ENCODE measurements at places on chromosomes 6 and 20. TPM values are rescaled to one million over a fixed set of nuclear protein-coding genes. Genes with fewer than 3 reads are reported as not detected.

MATN4 gene
- 0.69 TPM for total RNA-seq

CENPB gene
- 89.4 TPM for total RNA-seq

TMEM244 gene
- total RNA-seq = not detected

FAM229B gene
- total RNA-seq = 23.0 TPM

SLC52A3 gene
- total RNA-seq = 0.78 TPM

SLC22A3 gene
- total RNA-seq = 61.0 TPM

MAVS gene
- total RNA-seq = 36.1 TPM

CAP2 gene
- 21.2 TPM for total RNA-seq

COX4I2 gene
- total RNA-seq = 9.5 TPM

DNA sequence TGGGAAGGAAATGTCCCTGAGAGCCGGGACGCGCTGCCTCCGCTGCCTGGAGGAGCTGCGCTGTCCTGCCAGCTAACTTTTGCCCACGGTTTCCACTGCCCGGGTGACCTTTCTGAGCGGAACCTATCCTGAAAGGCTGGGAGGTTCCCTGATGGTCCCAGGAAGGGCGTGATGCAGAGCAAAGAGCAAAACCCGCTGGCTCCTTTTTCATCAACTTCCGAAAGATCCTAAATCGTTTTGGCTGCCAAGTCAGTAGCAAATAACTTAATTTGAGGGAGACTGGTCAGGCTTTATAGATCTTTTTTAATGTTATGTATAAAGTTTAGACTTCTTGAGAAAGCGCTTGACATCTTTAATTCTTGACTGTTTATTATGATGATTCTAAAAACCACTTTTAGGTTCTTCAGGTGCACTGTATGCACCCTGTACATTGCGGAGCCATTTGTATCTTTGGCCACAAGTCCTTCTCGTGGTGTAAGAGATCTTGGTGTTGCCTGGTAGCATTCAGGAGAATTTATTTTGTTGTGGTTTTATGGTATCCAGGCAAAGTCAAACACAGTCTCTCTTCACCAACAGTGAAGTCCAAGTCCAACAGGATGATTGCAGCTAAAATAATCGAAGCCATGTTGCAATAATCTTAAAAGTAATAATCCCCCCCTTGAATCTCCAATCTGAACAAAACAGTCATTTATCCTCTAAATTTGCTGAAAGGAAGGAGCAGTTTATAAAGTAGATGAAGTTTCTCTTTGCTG, at the start of gene SYNE1:
Gene SYNE1 (minus strand): TSS at position 67 of the 752 bp plus-strand sequence. CDS start 9,031 bp downstream, outside the sequence.
- DNase-seq = no peak

GRCh38 chr6:146546443-146547043, 2.9 kb downstream of the RAB32 start:
- DNase-seq = no peak

DNA sequence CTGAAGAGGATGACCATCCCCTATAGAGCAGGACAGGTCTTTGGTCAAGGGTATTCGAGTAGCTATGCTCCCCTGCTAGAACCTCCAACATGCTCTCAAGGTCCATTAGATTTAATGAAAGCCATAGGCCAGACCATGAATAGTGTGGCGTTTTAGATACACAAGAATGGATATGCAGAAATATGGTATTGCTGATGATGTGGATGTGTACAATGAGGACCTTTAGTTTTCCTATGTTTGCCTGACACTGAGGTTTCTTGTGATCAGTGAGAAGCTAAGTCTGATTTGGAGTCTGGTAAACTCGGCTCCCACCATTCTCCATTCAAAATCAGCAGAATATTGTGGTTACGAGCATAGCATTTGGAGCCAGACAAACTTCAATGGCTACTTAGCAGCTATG, 125.6 kb downstream of the TSHZ2 start:
- no peak for DNase-seq

GRCh38 chr6:71531006-71531405, 242.4 kb downstream of the OGFRL1 start:
- DNase-seq = no peak

DNA sequence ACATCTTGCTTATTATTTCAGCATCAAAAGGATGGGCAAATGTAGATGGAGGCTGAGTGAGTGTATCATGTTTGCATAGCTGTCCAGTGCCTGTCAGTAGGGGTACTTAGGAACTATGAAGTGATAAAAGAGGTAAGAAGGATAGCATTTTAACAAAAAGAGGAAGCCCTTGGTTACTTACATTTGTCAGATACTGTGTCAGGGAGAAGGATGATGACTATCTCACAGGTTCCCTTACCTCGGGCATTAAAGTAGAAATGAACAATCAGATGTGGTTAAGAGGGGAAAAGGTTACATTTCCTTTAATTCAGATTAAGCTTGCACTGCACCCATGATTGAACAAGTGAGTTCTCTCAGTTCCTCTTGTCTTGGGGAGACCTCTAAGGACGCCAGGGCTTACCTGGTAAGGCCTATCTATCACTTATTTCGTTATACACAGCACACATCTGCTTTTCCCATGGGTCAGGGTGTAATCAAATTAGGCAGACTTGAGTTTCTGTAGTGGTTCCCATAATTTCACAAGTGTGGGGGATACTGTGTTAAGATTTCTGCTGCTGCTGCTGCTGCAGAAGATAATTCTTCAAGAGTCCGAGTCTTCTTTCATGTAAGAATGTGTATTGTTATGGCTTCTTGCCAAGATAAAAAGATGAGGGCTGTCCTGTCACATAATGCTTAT, 4.5 kb downstream of the FOXO3 start:
- DNase-seq = no peak

DNA sequence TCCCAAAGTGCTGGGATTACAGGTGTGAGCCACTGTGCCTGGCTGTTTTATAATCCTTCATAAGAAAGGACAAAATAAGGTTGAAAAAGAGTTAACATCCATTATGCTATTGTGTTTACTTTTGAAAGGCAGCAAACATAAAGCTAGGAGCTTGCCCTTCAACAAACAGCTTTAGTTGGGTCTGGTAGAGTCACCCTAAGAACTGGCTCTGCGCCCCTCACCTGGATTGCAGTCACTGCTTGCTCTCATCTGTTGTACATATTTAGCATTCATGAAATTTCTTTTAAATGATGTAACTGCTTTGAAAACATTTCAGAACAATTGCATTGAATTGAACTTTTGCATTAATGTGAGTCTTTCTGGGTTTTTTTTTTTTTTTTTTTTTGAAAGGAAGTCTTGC, 38.9 kb downstream of the JARID2 start:
- no peak for DNase-seq

GRCh38 chr6:31574106-31575061, 981 bp upstream of the TNF start:
- DNase-seq = no peak

DNA sequence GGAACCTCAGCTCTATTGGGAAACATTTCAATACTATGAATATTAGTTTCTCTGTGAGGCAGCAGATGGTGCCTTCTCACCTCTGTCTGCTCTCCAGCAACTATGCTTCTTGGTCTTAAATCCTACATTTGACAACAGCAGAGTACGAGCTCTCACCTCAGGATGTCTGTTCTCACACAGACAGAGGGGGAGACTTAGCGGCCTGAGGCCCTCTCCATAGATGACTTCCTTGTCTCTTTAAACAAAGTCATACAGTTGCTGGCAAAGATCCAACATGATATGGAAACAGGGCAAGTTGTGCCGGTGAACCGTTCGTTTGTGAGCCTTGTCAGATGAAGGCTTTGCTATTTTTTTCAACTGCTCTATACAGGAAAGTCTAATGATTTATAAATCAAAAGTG, 43.7 kb upstream of the GABRR1 start:
- no peak for DNase-seq

DNA sequence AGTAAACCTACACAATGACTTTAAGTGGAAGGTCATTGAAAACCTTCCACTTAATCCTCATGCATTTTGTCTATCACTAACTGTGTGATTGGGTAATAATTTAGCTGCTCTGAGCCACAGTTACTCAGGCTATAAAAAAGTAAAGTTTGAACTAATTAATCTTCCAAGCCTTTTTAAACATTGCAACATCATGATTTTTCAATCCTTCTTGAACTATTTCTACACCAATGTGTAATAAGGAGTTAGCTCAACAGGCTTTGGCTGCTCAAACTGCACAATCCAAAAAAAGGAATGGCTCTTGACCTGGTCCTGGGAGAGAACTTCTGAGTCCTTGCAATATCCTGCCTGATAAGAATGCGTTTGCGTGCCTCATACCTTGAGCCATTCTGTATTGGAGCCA, 34.8 kb upstream of the FILIP1 start:
- DNase-seq = no peak

DNA sequence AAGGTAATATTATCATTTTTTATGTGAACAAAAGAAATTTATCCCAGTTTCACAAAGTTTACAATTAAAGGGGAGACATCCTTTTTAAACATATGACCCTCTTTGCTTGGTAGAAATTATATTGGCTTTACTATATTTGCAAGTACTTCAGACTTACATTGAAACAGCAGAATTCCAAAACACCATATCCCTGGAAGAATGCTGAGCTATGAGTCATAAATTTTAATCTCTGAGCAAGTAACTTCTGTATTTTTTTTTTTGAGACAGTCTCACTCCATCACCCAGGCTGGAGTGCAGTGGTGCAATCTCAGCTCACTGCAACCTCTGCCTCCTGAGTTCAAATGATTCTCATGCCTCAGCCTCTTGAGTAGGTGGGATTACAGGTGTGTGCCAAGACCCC, 240.4 kb downstream of the TBC1D32 start:
- no peak for DNase-seq

- DNase-seq = no peak
Measured at GRCh38 chr20:48629069-48629959, 198.5 kb downstream of the PREX1 start.

- no peak for DNase-seq
Measured at GRCh38 chr20:32282461-32282860, 5.0 kb downstream of the KIF3B start.

GRCh38 chr6:26141378-26141904, 54.2 kb downstream of the HFE start:
- no peak for DNase-seq

DNA sequence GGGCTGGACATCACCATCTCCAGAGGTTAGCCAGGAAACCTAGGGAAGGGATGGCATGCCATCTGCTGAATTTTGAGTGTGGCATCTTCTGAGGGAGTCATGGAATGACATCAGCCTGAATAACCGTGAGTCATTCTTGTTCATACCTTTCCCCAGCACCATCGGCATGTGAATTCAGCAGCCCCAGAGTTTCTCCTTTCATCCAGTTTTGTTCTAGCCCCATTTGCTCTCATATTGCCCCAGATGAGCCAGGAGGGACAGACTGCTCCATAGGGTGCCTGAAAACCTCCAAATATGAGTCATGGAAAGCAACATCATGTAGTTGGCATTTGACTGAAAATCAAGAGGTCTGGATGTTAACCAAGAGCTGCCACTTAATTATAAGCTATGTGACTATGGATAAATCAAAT, 219.2 kb upstream of the SGK1 start:
- DNase-seq = no peak

DNA sequence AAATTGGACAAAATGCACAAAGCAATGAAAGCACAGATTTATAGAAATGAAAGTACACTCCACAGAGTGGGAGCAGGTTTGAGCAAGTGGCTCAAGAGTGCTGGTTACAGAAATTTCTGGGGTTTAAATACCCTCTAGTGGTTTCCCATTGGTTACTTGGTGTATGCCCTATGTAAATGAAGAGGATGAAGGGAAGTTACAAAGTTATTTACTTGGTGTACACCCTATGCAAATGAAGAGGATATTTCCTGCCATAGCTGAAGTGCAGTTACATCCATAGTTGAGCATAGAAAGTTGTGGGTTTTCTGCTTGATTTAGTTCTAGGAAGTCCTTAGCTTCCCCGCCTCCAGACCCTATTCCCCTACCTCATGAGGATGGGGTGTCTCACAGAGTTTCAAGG, 22.7 kb downstream of the BCAS1 start:
- DNase-seq = no peak

GRCh38 chr6:157614026-157614568, 208.9 kb upstream of the SNX9 start:
- DNase-seq = no peak

DNA sequence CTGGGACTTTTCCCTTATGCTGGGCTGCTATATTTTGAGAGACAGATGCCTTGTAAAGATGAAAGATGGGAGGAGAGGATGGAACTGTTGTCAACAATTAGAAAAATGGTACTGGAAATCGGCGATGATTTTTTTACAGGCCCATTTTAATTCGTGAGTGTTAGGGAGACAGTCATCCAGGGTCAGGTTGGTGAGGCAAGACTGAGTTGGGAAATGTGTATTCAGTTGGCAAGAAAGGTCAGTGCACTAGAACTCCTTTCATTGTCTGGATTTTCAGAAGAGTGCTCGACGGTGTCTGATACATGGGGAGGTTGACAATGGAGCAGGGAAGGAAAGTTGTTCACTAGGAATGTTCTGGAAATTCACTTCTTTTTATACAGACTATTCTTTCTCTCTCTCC, 394.4 kb downstream of the QKI start:
- DNase-seq = no peak

GRCh38 chr6:136921936-136922684, at the start of gene SLC35D3:
Gene SLC35D3 (plus strand): TSS chr6:136922301. CDS start chr6:136922429, 128 bp downstream.
- peak; percentile 55 for DNase-seq
